ENCODE measurements at places on chromosomes 5 and 9. TPM values are rescaled to one million over a fixed set of nuclear protein-coding genes. Genes with fewer than 3 reads are reported as not detected.

GAPT gene
- total RNA-seq = not detected

SOX30 gene
- total RNA-seq = not detected

DNA sequence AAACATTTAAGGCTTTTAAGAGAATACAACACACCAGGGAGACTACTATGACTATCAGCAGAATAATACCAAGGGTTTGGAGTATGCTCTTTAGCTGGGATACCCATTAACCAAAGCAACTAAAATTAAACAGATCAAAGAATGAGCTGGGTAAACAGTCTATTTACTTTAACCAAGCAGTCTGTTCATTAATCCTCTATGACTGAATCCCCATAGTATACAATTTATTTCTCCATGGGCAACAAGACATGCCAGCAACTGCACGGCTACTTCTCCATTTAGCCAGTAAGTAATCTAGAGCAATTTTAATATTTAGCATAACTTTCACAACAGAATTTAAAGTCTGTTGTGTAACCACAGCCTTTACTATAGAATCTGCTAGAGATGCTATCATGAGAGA lies 77.6 kb downstream of the CDO1 start:
- peaks cover 19% of the 10 kb centered on the region for H3K4me1 ChIP-seq
- H3K36me3 ChIP-seq = no peaks in the 10 kb centered on the region
- no peak overlapping the region for H3K4me3 ChIP-seq
- peaks cover 8% of the 10 kb centered on the region for H3K27me3 ChIP-seq
- no peak overlapping the region for H3K27ac ChIP-seq

- H3K4me3 ChIP-seq = no peak overlapping the region
- DNase-seq = no peak
- H3K27me3 ChIP-seq = no peaks in the 10 kb centered on the region
- no peaks in the 10 kb centered on the region for H3K36me3 ChIP-seq
- H3K27ac ChIP-seq = no peak overlapping the region
Observed at GRCh38 chr9:138050472-138051330, 173.1 kb downstream of the CACNA1B start.

SLC34A1 gene
- 0.16 TPM for total RNA-seq

DNA sequence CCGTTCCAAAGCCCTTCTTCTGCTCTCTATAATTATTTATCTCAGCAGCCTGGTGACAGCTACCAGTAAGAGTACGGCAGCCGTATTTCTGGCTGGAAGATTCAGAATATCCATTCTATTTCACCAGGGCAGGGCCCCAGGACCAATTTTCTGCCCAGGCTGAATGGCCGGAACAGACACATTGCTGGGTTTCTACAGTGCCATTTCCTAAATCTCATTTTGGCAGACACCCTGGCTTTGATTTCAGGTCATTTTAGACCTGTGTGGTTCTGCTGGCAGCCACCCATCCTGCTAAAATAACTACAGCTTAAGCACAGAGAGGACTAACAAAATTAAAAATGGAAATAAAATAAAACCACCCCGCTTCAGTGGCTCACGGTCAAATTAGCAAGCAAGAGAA lies 95.0 kb downstream of the CRB2 start:
- peaks cover 49% of the 10 kb centered on the region for H3K4me1 ChIP-seq
- no peak overlapping the region for H3K27ac ChIP-seq
- DNase-seq = no peak
- no peaks in the 10 kb centered on the region for H3K27me3 ChIP-seq

DNA sequence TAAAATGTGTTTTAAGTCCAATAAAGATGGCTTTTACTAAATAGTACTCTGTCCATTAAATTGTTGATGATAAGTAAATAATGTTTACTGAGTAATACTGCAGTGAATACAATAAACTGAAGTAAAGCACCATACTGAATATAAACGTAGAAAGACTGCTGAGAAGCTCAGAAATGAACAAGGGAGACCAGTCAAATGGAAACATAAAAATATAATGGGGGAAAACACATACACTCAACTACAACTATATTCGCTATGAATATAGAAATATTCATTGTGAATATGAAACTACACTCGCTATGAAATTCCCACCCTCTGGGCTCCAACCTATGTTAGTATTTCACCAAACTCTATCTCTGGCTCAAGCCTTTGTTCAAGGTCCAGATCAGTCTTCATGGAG lies 41.9 kb upstream of the UBQLN1 start:
- H3K27me3 ChIP-seq = no peaks in the 10 kb centered on the region
- no peaks in the 10 kb centered on the region for H3K4me1 ChIP-seq
- peaks cover 2% of the 10 kb centered on the region for H3K36me3 ChIP-seq
- H3K27ac ChIP-seq = no peak overlapping the region
- DNase-seq = no peak

DNA sequence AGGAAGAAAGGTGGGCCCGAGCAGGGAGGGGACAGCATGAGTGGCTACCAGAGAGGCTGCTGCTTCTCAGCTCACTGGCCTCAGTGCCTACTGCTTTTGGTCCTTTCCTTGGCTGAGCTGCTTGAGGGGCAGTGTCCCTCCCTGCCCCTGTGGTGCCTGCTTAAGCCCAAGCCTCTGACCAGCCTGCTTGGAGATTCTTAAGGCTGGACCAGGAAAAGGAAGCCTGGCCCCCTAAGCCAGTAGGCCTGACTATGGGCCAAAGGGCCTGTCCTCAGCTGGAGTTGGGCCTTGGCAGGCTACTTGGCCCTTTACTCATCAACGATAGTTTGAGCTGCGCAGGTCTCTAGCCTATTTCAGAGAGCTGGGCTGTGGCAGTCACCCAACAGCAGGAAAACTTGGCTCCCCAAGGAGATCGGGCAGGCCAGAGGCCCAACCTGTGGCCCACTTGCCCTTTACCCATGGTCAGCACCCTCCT lies 24.9 kb downstream of the TCF7 start:
- H3K4me1 ChIP-seq = no peaks in the 10 kb centered on the region
- H3K27me3 ChIP-seq = no peaks in the 10 kb centered on the region
- no peak overlapping the region for H3K27ac ChIP-seq
- DNase-seq = no peak
- no peak overlapping the region for H3K4me3 ChIP-seq

IFNA21 gene
- not detected for total RNA-seq

DNA sequence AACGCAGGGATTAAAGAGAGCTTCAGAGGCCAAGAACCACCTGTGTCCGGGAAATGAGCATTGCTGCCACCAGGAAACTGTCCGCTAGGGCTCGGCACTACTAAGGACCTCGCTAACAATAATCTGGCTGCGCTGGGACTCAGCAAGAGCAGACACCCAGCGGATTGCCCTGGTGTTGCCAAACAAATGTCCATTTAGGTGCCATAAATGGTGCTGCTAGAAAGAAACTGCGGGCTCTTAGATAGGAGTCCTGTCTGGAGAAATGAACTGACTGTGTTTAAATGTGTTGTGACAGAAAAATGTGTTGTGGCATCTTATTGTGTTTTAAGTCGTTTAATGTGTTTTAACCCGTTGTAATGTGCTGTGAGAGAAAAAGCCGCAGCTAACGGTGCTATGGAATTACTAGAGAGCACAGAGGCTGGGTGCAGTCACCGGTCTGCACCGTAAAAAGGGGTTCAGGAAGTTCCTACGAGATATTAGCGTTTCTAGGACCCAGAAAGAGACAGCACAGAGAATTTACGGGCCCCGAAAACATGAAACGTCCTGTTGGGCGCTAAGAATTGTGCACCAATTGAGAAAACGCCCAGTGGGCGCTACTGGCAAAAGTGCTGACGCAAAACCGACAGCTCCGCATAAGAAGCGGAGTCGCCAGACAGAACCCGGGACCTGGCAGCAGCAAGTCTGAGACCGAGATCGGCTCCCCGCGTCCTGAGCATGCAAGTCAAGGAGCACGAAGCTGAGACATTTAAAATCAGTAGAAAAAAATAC lies 90.6 kb downstream of the ANXA2R start:
- DNase-seq = no peak
- no peaks in the 10 kb centered on the region for H3K4me1 ChIP-seq
- no peaks in the 10 kb centered on the region for H3K27me3 ChIP-seq
- H3K36me3 ChIP-seq = no peaks in the 10 kb centered on the region
- no peak overlapping the region for H3K27ac ChIP-seq

DNA sequence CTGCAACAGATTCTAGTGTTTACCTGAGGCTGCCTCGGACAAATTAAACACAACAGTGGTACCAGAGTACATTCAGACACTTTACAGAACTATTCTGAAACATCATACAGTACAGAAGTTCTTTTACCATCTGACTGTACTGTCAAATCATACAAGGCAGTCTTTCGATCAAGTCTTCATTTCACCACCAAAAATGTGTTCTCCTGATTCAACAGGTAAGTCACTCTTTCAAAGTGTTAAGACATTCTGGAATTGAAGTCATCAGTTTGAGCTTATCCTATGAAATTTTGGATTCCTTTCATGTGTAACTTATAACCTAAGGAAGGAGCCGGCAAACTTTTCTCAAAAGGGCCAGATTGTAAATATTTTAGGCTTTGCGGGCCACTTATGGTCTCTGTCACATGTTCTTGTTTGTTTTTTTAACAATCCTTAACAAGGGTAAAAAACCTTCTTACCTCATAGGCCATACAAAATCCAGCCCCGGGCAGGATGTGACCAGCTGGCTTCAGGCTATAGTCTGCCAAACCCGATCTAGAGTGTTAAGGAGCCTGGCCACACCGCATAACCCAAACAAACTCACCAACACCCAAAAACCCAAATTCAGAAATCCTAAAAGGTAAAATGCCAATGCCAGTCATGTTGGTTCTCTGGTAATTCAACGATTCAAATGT lies 151.6 kb downstream of the DENND1A start:
- no peaks in the 10 kb centered on the region for H3K36me3 ChIP-seq
- no peak overlapping the region for H3K27ac ChIP-seq
- peaks cover 2% of the 10 kb centered on the region for H3K27me3 ChIP-seq
- no peak overlapping the region for H3K4me3 ChIP-seq

OR1Q1 gene
- total RNA-seq = not detected

PTPRD gene
- 139 TPM for total RNA-seq

- no peaks in the 10 kb centered on the region for H3K27me3 ChIP-seq
- no peak overlapping the region for H3K4me3 ChIP-seq
- peaks cover 53% of the 10 kb centered on the region for H3K4me1 ChIP-seq
- no peak overlapping the region for H3K27ac ChIP-seq
- no peaks in the 10 kb centered on the region for H3K36me3 ChIP-seq
Observed at GRCh38 chr9:7979611-7980010, 180.0 kb upstream of the DMAC1 start.

DBN1 gene
- 410 TPM for total RNA-seq

CFAP90 gene
- total RNA-seq = 0.84 TPM

DNA sequence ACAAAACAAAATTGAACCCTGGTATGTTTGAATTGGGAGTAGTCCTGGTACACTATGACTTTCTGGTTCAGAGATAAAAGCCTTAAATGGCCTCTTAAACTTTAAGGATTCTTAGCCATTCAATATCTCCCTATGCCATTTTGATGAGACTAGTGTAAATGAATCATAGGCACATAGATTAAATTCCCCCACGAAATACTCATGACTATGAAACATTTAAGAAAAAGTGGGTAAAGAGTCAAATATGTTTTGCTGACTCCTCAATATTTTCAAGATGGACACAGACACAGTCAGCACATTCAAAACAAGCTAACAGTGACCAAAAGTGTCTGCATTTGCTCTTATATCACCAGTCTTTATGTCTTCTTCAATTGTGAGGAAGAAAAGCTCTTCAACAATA lies 278.3 kb downstream of the PDE4D start:
- DNase-seq = no peak
- no peak overlapping the region for H3K27ac ChIP-seq
- peaks cover 4% of the 10 kb centered on the region for H3K4me1 ChIP-seq
- no peak overlapping the region for H3K4me3 ChIP-seq

DNA sequence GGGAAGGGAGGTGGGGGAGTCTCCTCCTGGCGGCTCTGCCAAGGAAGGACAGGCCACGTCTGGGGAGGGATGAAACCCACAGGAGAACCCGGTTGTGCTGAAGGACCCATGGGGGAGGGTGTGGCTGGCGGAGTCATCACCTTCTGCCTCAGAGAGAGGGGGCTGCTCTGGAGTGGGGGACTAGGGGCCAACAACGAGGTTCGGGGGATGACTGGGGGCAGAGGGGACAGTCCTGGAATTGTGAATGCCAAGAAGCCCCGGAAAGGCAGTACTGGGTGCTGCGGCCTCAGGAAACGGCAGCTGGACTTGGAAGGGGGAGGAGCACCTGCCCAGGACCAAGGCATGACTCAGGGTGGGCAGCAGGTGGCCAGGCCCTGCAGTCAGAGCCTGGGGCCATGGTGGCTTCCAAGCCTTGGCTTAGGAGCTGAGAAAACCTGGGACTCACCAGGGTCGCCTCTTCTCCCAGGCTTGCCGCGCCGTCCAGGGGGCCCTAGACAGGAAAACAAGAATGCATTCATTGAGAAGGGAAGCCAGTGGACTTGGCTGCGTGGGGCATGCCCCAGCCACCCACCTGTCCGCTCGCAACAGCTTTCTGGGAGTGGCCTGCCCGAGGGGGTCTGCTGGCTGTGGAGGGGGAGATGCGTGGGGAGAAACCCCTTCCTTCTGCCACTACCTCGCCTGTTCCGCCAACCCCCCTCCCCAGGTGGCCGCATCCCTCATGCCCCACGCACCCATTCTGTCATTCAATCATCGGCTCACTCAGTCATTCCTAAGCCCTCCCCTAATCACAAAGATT lies 74.0 kb upstream of the PHYKPL start:
- H3K4me3 ChIP-seq = no peak overlapping the region
- peaks cover 6% of the 10 kb centered on the region for H3K36me3 ChIP-seq
- H3K4me1 ChIP-seq = peaks cover 43% of the 10 kb centered on the region
- H3K27me3 ChIP-seq = no peaks in the 10 kb centered on the region

FOXD4L3 gene
- not detected for total RNA-seq

- H3K4me3 ChIP-seq = no peak overlapping the region
- H3K36me3 ChIP-seq = no peaks in the 10 kb centered on the region
- H3K4me1 ChIP-seq = no peaks in the 10 kb centered on the region
- no peak for DNase-seq
- H3K27me3 ChIP-seq = peaks cover 3% of the 10 kb centered on the region
- no peak overlapping the region for H3K27ac ChIP-seq
Observed at GRCh38 chr5:66796305-66797292, 200.4 kb downstream of the MAST4 start.

DNA sequence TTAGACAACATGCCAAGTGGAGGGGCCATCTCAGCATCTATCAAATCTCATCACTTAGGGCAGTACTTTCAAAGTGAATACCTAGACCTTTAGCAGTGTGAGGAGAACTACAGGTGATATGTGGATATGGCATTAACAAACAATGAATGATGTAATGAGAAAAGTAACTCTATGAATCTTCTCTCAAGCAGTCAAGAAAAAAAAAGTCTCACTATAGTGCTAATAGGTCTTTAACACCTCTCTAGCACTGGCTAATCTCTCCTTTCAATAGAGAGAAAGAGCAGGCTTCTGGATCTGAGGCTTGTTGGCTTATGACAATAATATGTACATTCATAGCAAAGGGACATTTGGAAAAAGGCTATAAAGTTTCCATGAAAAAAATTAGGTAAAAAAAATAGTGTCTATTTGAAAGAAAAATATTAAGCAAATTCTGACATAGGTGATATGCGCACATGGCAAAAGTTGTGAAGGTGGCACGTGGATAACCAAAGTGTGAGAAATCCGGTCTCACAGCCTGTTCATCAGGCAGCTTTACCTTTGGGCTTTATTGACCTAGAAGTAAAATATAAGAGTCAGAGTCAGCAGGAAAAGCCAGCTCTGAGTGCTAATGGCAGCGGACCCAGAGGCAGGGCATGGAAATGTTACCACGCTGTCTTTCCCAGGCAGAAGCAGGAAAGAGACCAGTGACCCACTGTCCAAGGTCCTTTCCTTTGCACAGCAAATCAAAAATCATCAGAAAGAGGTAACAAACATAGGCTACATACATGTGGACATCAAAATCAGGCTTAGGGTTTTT lies 203.4 kb downstream of the EFNA5 start:
- H3K27ac ChIP-seq = peak overlapping the region; percentile 53
- H3K4me1 ChIP-seq = peaks cover 73% of the 10 kb centered on the region
- no peak for DNase-seq
- no peaks in the 10 kb centered on the region for H3K27me3 ChIP-seq
- H3K36me3 ChIP-seq = no peaks in the 10 kb centered on the region

SPAAR gene
- not detected for total RNA-seq
